ENCODE measurements at places on chromosomes 7 and 10.

GRCh38 chr7:75884476-75884875 lies 5.6 kb downstream of the RHBDD2 start:
- DNase-seq, result no peak

DNA sequence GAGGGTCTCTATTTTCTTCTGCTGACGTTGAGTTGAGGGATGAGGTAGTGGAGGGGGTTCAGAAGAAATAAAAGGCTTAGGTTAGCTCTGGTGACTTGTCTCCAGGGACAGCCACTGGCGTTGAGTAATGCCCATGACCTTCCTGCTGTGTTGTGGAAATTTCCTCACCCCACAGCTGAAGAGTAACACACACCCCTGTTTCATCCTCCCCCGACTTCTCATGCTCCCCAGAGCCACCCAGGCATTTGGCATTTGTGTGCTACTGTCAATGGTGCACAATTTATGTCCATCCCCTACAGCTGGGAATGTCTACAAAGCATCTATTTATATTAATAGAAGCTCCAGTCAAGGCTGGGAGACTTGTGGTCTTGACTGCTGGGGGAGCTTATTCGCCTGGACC lies 4.7 kb upstream of the TMEM72 start:
- DNase-seq, result no peak

DNA sequence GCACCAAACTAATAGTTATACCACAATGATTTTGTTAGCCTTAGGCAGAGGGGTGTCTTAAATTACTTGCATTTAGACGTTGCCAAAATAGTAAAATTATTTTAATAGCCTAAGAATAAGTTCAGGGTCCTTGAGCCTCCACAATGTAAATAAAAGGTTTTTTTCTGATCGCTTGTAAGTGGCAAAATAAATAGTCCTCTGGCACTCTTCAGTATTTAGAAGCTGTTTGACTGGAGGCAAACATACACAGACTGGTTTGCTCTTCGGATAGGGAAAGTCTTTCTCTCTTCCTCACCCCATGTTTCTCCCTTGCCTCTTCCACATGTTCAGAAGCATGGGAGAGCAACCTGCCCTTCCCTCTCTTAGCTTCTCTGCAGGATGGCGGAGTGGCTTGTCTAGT lies 49.5 kb upstream of the FAM180A start:
- DNase-seq, result no peak

- no peak for DNase-seq
These were observed 83.6 kb downstream of the PROSER2 start for GRCh38 chr10:11906714-11907113.

GRCh38 chr7:33108554-33109004 lies 625 bp downstream of the RP9 start:
- peak; percentile 34 for DNase-seq

- no peak for DNase-seq
These were observed 76.8 kb downstream of the VIPR2 start for GRCh38 chr7:159067576-159068487.

DNA sequence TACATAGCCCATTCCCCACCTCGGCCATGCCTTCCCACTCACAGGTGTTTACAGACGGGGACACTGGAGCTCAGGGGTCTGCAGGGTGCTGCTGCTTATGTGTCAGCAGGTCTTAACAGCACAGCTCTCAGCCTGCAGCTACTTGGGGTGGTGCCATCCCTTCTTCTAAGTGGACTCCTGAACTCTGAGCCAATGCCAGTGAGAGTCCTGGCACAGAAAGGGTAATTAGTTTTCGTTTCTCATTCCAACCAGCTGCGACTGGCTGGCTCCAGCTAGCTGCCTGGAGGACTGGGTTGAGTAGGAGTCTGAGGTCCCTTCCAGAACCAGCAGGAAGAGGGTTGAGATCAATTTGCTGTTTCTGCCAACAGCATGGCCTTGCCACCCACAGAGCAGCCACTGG lies 88.3 kb upstream of the AGK start:
- DNase-seq, result no peak

- DNase-seq, result peak; percentile 45
These were observed 634.2 kb upstream of the AUTS2 start for GRCh38 chr7:68964060-68964459.

DNA sequence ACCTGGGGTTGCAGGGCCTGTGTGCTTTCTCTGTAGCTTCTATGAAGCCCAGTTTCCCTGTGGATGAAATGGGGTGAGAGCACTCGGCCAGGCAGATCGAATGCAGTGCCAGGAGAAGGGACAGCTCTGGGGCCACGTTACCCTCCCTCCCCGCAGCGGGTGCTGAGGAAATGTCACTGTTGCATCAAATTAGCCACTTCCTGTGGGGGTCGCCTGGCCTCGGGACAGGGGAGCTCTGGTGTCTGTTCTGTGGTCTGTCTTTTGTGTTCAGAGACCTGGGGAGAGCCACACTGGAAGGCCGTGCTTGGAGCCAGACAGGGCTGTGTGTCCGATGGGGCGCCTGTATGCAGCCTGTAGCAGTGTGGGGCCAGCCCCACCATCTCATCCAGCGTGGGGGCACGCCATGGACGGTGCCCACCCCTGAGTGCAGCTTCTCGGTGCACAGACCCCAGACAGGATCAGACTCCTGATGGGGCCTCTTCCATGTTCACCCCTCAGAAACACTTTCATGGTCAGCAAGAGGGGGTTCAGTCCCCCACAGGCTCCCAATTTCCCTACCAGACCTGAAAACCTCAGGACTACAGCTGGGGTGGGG lies 13.6 kb downstream of the TTYH3 start:
- DNase-seq, result no peak

DNA sequence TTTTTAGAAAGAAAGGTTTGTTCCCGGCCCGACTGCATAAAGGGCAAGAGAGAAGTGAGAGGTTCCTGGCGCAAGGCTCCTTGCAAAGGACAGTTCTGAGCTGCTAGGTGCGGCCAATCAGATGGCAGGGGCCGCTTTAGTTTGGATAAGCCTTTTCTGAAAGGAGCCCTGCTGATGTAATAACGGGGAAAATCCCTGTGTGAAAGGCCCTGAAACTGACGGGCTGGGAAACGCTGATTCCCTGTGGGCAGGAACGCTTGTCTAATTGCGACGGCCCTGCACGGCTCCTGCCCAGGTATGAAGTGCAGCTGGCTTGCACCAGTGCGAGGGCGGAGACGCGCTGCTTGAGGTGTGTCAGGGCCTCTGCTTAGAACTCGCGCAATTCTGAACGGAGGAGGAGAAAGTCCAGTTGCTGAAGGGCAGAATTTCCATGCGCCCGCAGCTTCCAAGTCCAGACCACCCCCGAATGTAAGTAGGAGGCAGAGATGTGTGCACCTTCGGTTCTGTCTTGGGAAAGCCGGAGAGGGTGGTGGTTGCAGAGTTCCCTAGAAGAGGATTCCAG lies 30.5 kb downstream of the TACC2 start:
- no peak for DNase-seq

DNA sequence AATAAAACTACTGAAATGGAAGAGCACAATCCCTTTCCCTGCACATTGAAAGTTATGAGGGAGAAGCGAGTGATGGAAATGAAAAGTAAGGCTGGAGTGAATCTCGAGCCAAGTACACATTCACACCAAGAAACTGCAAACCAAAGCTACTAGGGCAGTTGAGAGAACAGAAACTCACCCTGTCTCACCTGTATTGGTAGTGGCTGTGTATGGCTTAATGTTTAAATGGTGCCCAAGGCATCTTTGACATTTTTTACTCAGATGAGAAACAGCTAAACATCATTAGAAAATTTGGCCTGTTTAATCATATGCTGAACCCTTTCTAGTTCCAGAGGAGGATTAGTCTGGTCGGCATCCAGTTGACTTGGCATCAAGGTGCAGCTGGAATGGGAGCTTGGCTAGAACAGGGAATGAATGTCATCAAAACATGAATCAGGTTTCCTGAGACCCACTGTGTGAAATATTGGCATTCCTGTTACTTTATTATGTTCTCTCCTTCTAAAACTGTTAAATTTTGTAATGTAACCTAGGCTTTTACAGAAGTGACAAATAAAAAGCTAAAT lies 840.8 kb downstream of the GRM8 start:
- no peak for DNase-seq

- DNase-seq, result no peak
These were observed 178.6 kb downstream of the PLCE1 start for GRCh38 chr10:94172332-94172731.

DNA sequence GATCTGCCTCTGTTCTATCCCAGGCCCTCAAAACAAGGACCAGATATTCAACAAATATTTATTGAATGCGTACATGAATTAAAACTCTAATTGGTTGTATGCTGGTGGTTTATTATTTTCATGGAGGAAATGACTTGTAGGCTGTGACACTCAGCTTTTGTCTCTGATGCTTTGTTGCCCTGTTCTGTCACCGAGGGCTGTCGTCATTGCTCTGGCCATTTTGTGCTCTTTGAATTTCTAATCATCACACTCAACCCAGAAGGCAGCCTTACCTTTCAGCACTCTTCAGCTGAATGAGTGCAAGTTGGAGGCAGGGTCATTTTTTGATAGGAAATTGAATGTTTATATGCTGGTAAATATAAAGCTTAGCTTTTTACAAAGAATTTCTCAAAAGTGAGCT lies 14.5 kb downstream of the SRGN start:
- no peak for DNase-seq

GRCh38 chr10:23192712-23193434 lies 761 bp downstream of the PTF1A start:
- DNase-seq, result no peak

DNA sequence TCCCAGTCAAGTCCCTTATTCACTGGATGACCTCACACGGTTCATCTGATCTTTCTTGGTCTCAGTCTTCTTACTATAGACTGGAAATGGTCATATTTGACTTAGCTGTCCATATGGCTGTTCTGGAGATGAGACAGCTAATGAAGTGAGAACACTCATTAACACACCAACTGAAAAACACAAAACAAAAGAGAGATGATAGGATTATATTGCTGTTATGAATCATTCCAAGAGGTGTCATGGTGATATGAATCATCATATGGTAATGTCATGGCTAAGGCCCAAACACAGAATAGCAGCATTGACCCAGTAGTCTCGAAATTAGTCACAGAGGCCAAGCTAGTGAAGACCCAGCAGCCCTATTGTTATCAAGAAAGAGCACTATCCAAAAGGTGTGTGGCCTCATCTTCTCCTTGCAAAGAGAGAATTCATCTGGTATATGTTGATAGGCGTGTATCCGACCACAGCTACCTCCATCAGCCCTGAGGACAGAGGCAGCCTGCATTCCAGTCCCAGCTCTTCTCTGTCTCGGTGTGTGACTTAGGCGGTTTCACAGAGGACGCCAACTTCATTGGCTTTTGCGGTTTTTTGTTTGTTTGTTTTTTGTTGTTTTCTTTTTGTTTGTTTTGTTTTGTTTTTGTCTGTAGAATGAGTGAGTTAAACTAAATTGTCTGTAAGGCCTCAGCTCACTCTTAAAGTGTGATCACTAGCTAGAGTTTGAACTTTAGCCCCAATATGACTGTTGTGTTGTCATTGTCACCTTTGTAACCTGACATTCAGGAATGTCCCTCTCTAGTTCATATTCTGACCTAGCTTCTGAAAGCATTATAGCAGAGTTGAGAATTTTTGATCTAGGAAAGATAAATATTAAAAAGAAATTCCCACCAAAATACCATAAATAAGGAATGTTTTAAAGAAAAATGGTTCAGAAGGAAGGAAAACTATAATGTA lies 97.4 kb upstream of the PDCD4 start:
- peak; percentile 82 for DNase-seq

- DNase-seq, result no peak
These were observed 158.0 kb downstream of the CREB5 start for GRCh38 chr7:28570113-28570969.

GRCh38 chr7:30312178-30312577 lies 27.8 kb downstream of the ZNRF2 start:
- no peak for DNase-seq

DNA sequence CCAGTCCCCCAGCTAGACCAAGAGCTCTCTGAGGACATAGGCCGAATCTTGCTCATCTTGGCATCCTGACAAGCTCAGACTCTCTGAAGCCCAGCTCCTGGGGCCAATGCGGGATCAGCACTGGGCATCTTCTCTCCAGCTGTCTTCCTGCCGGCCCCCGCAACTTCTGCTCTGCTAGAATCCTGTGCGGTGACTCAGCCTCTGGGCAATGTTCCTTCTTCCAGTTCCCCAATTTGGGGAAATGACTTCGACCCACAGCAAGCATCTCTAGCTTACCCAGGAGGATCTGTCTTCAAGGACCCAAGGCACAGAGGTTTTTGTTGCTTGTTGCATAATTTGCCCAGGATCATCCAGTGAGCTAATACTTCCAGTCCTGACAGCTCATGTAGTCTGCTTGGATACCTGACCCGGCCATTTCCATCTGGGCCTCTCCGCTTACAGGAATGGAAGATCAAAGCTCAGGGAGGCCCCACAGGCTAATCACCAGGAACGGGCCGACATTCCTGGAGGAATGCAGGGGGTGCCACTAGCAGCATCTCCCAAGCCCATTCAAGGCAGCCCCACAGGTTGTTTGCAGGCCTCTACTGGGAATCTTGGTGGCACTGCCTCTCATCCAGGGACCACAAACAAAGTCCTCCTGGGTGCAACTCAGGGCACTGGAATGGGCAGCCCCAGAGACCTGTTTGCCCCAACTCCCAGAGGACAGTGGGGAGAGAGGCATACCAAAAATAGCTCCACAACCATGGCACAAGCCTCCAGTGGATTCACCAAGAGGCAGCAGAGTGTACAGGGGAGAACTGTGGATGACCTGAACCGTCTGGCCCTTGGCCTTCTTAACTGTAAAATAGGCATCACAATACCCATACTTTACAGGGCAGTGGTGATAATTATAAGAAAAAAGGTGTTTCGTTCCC lies 151.9 kb downstream of the NEURL1 start:
- peak; percentile 93 for DNase-seq

- no peak for DNase-seq
These were observed 38.6 kb upstream of the NCAPG2 start for GRCh38 chr7:158743219-158743618.

DNA sequence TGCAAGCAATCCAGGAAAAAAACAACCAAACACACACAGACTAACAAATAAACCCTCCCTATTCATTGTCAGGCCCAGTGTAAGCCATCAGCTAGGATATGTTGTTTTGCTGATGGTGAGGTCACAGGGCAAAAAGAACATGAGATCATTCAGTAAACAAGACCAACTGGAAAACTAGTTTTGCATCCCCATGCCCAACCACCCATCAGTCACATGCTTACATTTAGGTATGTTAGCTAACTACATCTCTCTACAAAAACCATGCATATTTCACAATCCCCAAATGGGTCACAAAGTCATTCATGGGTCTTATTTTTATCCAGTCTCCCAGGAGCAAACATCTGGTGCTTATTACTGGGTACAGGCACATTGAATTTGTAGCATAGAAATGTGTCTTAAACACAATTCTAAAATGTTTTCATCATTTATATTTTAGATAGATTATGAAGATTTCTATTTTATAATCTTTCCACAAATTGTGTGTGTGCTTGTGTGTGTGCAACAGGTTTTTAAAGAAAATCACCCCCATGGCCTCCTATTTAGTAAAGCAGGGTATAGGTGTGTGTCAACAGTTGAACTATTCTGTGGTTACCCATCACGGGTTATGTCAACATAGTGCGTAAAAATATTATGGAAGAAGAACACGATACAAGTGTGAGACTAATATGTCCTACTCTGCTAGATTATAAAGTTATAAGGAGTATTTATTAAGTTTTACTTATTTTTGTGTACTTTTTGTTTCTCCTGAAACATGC lies 103.8 kb upstream of the AKR1E2 start:
- peak; percentile 39 for DNase-seq

- peak; percentile 26 for DNase-seq
These were observed 27.0 kb downstream of the ZNF438 start for GRCh38 chr10:31004611-31005193.

Measured in GM03348 (cell line).